ENCODE measurements at places on chromosomes 1 and 21.

- no peak for DNase-seq
These were observed at the start of gene NPHS2 for GRCh38 chr1:179575497-179576314. Gene NPHS2, minus strand, starts transcription at chr1:179575948. Its CDS starts 84 bp downstream, at chr1:179575864.

- no peak for DNase-seq
These were observed 569 bp upstream of the DAB1 start for GRCh38 chr1:57424231-57425027.

GRCh38 chr1:56199061-56199460, 380.3 kb downstream of the PLPP3 start:
- no peak for DNase-seq

DNA sequence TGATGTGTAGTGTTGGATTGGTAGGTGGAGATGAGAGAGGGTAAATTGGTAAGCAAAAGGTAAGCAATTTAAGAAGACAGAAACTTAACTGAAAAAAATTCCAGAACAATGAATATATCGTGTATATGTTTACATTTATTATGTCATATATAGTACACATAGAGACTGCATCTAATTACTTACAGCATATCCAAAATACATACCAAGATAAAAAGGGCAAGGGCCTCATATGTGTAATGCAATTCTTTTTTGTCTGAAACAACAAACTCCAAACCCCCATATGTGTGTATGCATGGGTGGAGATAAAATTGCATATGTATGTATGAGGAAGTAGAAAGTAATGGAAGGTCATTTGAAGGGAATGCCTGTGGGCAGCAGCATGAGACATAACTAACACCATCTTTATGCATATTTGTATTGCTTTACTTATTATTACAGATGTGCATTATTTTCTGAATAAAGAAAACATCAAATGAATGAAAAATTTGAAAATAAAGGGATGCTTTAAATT, 4.3 kb downstream of the KRTAP20-3 start:
- no peak for DNase-seq

- no peak for DNase-seq
These were observed 1.6 kb downstream of the CA14 start for GRCh38 chr1:150259217-150259616.

- DNase-seq = no peak
These were observed 467.6 kb upstream of the PKN2 start for GRCh38 chr1:88216441-88216840.

GRCh38 chr1:47575855-47576757, 138.3 kb downstream of the FOXD2 start:
- DNase-seq = no peak

DNA sequence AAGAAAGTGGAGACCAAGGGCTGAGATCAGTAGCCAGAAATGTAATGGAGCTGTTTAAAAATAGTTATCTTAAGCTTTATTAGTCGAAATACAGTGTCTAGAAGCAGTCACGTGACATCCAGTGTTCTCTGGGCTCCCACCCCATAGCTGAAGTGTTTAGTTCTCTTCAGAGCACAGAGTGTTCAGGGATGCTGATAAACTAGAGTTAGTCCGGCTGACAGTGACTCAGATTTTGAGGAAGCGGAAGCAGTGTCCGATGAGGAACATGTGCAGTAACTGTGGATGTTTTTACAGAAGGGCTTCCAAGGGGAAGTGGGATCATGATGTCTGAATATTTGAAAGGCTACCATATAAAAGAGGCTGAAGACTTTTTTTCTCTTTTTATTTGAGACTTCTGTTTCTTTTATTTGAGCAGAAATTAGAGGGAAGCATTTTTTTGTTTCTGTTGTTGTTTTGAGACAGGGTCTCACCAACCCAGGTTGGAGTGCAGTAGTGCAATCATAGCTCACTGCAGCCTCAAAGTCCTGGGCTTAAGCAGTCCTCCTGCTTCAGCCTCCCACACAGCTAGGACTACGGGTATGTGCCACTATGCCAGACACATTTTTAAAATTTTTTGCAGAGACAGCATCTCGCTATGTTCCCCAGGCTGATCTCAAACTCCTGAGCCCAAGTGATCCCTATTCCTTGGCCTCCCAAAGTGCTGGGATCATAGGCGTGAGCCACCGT, 124.2 kb downstream of the GALNT2 start:
- no peak for DNase-seq

- no peak for DNase-seq
These were observed 94.1 kb downstream of the COL24A1 start for GRCh38 chr1:86062453-86062852.

- no peak for DNase-seq
These were observed 21.3 kb downstream of the DENND2C start for GRCh38 chr1:114648503-114648902.

DNA sequence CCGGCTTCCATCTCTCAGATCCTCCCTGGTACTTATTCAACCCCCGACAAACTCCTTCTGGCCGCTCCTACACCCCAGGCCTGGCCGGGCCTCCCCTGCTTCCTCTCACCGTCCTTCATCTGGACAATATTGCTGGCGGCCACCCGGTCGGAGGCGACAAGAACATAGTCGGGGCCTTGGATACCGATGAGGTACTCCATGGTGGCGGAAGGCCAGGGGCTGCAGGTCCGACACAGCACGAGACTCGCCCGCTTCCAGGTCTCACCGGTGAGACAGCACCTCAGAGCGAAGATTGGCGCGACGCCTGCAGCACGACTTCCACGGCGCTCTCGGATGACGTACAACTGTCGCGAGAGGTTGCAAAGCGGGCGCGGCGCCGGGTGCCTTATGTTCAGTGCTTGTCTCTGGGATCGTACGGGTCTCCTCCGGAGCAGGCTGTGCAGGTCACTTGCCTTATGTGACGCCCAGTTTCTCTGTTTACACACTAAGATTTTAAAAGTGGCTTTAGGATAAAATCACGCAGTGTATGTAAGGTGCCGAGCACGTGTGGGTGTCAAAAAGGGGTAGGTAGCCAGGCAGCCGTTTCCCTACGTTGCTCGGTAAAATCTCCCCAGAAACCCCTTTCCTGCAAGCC, at the start of gene PSMB2:
Gene PSMB2 (minus strand): TSS at position 294 of the 634 bp plus-strand sequence. CDS start 94 bp downstream, at position 200.
- peak; percentile 76 for DNase-seq

DNA sequence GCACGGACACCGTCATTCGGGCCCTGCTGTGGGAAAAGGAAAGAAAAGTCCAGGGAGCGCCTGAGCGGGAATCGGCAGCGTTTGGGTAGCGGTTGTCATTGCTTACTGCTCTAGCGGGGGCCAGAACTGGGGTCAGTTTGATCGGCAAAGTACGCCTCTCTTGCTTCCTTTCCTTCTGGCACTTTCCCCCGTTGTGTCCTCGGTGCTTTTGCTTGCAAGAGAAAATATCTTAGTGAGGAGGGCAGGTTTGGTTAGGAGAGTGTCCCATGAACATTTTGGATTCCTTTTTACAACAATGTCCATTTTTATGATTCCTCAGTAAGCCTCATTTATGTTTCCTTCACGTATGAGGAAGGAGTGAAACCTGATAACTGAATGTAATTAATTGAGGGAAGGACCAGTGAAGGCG, 670 bp downstream of the ST3GAL3 start:
- no peak for DNase-seq

- no peak for DNase-seq
These were observed 49.9 kb downstream of the LHX9 start for GRCh38 chr1:197967066-197967465.

Data from esophagus squamous epithelium (tissue), 5 donors.